Gastrocnemius medialis (tissue), 4 donors: ENCODE measurements at places on chromosomes 6 and 20. TPM values are rescaled to one million over a fixed set of nuclear protein-coding genes. Genes with fewer than 3 reads are reported as not detected.
A peak's percentile ranks its signal among the peaks of the same experiment; 100 is the strongest.

Gene PCK1
- 3.2 TPM for total RNA-seq

Gene NTSR1
- 0.13 TPM for total RNA-seq

Gene TP53TG5
- not detected for total RNA-seq

Gene TRIM31
- total RNA-seq: not detected

Gene PLG
- not detected for total RNA-seq

Gene MRPL14
- 175 TPM for total RNA-seq

GRCh38 chr6:141682391-141682790, 450.3 kb upstream of the GJE1 start:
- no peak for DNase-seq
- no peak overlapping the region for H3K27ac ChIP-seq
- H3K27me3 ChIP-seq: no peaks in the 10 kb centered on the region
- H3K4me1 ChIP-seq: no peaks in the 10 kb centered on the region

GRCh38 chr6:110358553-110359160, 508 bp upstream of the METTL24 start:
- no peaks in the 10 kb centered on the region for H3K36me3 ChIP-seq
- peak overlapping the region; percentile 37 for H3K4me3 ChIP-seq
- no peaks in the 10 kb centered on the region for H3K4me1 ChIP-seq
- no peak overlapping the region for H3K27ac ChIP-seq

GRCh38 chr20:25369529-25369928, 21.1 kb downstream of the ABHD12 start:
- H3K27me3 ChIP-seq: no peaks in the 10 kb centered on the region
- no peaks in the 10 kb centered on the region for H3K4me1 ChIP-seq
- no peak overlapping the region for H3K27ac ChIP-seq

DNA sequence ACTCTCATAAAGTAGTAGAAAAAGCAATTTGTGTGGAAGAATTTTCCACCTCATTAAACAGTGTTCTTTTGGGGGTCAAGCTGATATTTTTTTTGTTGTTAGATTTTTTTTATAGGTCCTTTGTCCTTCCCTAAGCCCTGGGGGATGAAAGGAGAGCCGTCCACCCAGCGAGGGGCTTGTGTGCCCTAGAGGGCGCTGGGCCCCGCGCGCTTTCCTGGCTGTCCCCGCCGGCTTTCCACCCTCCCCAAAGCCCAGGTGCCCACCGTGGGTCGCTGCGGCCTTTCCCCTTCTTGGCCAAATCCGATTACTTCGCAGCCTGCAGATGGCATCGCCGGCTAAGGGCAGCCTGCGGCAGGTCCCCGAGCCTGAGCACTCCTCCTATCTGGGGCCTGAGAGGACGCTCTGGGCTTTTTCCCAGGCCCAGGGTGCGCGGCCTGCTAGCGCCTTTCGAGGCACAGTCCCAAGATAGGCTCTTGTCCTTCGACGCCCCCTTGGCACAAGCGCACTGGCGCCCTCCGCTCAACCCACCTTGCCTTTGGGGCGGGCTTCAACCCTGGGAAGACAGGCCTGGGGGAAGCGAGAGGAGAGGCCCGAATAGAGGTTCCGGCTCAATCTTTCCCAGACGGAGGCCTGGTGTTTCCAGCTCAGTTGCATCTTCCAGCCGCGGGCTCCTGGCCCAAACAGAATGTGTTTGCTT, 33.6 kb downstream of the TFAP2A start:
- H3K27me3 ChIP-seq: peaks cover 67% of the 10 kb centered on the region
- H3K36me3 ChIP-seq: no peaks in the 10 kb centered on the region
- H3K4me3 ChIP-seq: no peak overlapping the region
- no peaks in the 10 kb centered on the region for H3K4me1 ChIP-seq

- H3K4me1 ChIP-seq: no peaks in the 10 kb centered on the region
- H3K36me3 ChIP-seq: no peaks in the 10 kb centered on the region
- no peak overlapping the region for H3K27ac ChIP-seq
- no peaks in the 10 kb centered on the region for H3K27me3 ChIP-seq
- no peak overlapping the region for H3K4me3 ChIP-seq
- DNase-seq: no peak
These were observed 459.5 kb downstream of the KIF16B start for GRCh38 chr20:16113736-16114135.

DNA sequence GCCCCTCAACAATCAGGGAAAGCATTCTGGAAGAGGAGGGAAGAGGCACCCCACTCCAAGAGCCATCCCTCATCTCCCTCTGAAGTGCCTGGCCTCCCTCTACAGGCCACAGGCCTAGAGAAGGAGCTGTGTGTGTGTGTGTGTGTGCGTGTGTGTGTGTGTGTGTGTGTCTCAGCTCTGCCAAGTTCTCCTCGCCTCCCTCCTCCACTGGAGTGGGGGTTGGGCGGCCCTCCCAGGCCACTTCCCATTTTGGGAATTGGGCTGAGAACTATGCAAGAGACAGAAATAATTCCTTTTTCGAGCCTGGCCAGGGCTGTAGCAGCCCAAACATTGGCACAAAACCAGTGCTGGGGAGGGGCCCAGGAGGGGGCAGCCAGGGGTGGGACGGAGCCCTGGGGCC, 35.7 kb downstream of the KCNB1 start:
- no peaks in the 10 kb centered on the region for H3K36me3 ChIP-seq
- peaks cover 33% of the 10 kb centered on the region for H3K4me1 ChIP-seq
- peak overlapping the region; percentile 59 for H3K27ac ChIP-seq
- H3K4me3 ChIP-seq: no peak overlapping the region
- no peaks in the 10 kb centered on the region for H3K27me3 ChIP-seq

GRCh38 chr6:150910561-150910960, 45.1 kb downstream of the MTHFD1L start:
- H3K4me3 ChIP-seq: no peak overlapping the region
- H3K36me3 ChIP-seq: no peaks in the 10 kb centered on the region
- H3K27ac ChIP-seq: no peak overlapping the region
- no peaks in the 10 kb centered on the region for H3K27me3 ChIP-seq

- H3K36me3 ChIP-seq: no peaks in the 10 kb centered on the region
- no peak overlapping the region for H3K4me3 ChIP-seq
- no peaks in the 10 kb centered on the region for H3K27me3 ChIP-seq
- no peak for DNase-seq
- no peaks in the 10 kb centered on the region for H3K4me1 ChIP-seq
These were observed 184.3 kb downstream of the CARMIL1 start for GRCh38 chr6:25463441-25463840.

- no peak for DNase-seq
- peaks cover 67% of the 10 kb centered on the region for H3K4me1 ChIP-seq
- no peaks in the 10 kb centered on the region for H3K27me3 ChIP-seq
- H3K36me3 ChIP-seq: no peaks in the 10 kb centered on the region
These were observed 38.5 kb upstream of the MLIP start for GRCh38 chr6:54072635-54073313.

DNA sequence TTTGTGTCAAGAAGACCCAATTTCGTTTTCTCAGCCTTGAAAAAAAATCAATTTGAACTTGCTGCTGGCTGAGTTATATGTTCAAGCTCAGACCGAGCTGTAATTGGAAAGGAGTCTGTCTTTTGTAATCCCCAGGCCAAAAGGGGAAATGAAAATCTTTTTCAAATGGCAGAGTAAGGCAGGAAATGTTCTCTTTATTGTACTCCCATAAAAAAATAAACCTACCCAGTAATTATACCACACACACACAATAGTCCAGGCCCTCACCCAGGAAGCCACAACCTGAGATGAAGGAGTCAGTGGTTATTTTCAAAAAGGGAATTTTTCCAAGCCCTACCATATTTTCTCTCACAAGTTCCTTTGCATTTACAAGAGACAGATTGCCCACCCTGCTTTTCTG, 45.3 kb downstream of the CLIC5 start:
- H3K27me3 ChIP-seq: no peaks in the 10 kb centered on the region
- H3K4me1 ChIP-seq: peaks cover 85% of the 10 kb centered on the region

DNA sequence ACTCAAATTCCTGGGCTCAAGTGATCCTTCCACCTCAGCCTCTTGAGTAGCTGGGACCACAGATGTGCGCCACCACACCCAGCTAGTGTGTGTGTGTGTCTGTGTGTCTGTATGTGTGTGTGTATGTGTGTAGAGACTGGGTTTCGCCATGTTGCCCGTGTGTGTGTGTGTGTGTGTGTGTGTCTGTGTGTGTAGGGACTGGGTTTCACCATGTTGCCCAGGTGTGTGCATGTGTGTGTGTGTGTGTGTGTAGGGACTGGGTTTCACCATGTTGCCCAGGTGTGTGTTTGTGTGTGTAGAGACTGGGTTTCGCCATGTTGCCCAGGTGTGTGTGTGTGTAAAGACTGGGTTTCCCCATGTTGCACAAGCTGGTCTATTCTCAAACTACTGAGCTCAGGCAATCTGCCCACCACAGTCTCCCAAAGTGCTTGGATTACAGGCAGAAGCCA, 28.3 kb downstream of the CDK5RAP1 start:
- H3K4me3 ChIP-seq: no peak overlapping the region
- H3K27me3 ChIP-seq: no peaks in the 10 kb centered on the region

DNA sequence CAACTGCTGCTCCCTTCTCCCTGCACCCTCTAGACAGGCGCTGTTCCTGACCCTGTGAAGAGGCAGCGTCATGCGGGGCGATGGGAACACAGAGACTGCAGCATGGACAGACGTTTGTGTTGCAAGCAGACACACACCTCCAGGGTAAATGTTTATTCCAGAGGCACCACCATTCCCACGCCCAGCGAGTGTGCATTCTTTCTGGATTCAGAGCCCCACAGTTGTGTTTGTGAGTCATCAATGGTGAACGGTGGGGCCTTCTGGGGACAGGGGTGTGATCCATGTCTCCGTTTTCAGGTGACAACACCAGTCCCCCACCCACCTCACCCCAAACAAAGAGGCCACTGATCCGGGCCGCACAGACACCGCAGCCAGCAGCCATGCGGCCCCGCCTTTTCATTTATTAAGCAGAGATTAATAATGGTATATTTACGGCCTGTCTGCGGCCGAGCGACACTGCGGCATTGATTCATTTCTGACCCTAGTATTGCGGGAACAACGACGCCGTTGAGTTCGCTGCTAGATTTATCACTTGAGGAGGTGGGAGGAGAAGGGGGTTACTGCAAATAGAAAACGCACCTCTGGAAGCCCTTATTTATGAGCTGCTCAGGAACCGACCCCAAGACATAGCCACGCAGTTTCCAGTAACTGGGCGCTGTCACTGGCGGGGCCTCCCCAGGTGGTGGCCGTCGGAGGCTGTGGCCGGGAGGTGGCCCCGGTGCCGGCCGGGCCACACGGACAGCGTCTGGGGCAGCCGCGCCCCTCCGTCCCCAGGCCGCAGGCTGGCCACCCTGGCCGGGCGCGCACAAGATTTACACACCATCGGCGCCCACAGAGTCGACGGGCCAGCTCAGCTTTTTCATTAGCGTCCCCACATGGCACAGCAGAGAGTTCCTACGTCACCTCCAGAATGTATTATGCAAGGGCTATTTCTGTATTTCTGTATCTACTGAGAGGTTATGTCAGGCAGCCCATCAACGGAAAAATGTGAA, 367.6 kb downstream of the THBS2 start:
- H3K4me1 ChIP-seq: peaks cover 6% of the 10 kb centered on the region
- no peak overlapping the region for H3K4me3 ChIP-seq
- H3K36me3 ChIP-seq: no peaks in the 10 kb centered on the region
- no peak overlapping the region for H3K27ac ChIP-seq
- H3K27me3 ChIP-seq: no peaks in the 10 kb centered on the region

DNA sequence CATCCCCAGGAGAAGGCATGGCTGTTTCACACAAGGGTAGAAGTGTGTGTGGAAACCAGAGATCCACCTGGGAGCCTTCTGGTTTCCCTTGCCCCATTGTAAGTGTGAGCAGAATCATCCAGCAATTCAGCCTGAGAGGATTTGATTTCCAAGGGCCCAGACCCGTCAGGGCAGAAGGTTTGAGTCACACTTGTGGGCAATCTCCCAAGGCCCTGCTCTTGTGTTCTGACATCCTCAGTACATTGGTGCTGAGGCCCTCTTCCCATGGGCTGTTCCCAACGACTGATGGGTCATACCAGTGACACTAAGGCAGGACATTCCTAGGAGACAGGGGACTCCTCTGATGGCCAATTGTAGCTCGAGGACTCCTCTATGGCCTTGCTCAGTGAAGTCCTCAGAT, 58.2 kb upstream of the POLR1H start:
- no peak overlapping the region for H3K4me3 ChIP-seq
- H3K4me1 ChIP-seq: peaks cover 9% of the 10 kb centered on the region
- H3K27me3 ChIP-seq: peaks cover 11% of the 10 kb centered on the region
- no peak for DNase-seq

DNA sequence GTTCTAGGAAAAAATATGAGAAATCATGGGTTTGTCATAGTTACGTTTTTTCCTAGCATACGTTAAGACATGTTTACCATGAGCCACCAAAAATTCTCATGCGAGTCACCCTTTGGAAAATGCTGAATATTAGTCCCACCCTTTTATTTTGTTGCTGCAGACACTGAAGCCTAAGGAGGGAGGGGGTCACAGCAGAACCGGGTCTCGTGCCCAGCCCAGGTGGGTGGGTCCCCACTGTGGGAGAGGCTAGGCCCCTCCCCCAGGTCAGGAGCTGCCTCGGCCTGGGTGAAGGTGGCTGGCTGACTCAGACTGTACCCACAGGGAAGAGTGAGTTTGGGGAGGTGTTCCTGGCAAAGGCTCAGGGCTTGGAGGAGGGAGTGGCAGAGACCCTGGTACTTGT, 26.2 kb upstream of the SRF start:
- DNase-seq: no peak
- no peaks in the 10 kb centered on the region for H3K27me3 ChIP-seq
- H3K36me3 ChIP-seq: no peaks in the 10 kb centered on the region
- no peak overlapping the region for H3K27ac ChIP-seq

GRCh38 chr6:106114492-106114891, 28.4 kb downstream of the PRDM1 start:
- no peaks in the 10 kb centered on the region for H3K4me1 ChIP-seq
- no peaks in the 10 kb centered on the region for H3K36me3 ChIP-seq
- no peaks in the 10 kb centered on the region for H3K27me3 ChIP-seq
- H3K27ac ChIP-seq: no peak overlapping the region
- no peak for DNase-seq

GRCh38 chr6:98292810-98293209, 541.6 kb upstream of the POU3F2 start:
- no peak overlapping the region for H3K27ac ChIP-seq
- no peak for DNase-seq

DNA sequence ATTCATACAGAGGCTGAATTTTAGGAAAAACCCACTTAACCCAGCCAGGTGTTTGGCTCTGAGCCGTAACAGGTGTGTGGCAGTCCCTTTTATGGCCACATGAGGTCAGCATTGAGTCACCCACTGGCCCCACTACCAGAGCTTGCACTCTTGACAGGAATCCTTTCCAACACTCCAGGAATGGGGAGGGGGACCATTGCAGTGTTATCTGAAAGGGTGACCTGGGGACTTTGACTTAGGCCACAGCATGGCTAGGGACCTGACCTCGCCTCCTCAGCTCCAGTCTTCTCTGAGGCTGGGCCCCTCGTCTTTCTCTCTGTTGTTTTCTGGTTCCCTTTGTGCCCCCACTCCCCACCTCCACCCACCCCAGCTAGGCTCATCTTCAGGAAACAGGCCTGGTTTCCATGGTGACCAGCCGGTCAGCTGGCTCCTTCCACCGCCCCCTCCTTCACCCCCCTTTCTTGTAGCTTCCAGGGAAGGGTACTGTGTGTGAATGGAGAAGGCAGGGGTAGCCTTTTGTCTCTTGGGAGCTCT, 2.1 kb upstream of the TMEM151B start:
- peaks cover 19% of the 10 kb centered on the region for H3K4me1 ChIP-seq
- H3K27me3 ChIP-seq: peaks cover 20% of the 10 kb centered on the region
- no peak overlapping the region for H3K4me3 ChIP-seq
- H3K36me3 ChIP-seq: no peaks in the 10 kb centered on the region
- no peak overlapping the region for H3K27ac ChIP-seq
